Testis (tissue), 5 donors: ENCODE measurements at places on chromosomes 13 and 19. TPM values are rescaled to one million over a fixed set of nuclear protein-coding genes. Genes with fewer than 3 reads are reported as not detected.

ALKBH7 gene
- polyA plus RNA-seq, result 608 TPM

SLITRK1 gene
- 0.08 TPM for polyA plus RNA-seq

SMIM44 gene
- polyA plus RNA-seq, result not detected

PSG1 gene
- polyA plus RNA-seq, result not detected

C19orf73 gene
- 1.5 TPM for polyA plus RNA-seq
